NCI-H2081 treated with DMSO at 0.1 percent for 48 hours (cell line): ENCODE measurements at places on chromosomes 2 and 18.

DNA sequence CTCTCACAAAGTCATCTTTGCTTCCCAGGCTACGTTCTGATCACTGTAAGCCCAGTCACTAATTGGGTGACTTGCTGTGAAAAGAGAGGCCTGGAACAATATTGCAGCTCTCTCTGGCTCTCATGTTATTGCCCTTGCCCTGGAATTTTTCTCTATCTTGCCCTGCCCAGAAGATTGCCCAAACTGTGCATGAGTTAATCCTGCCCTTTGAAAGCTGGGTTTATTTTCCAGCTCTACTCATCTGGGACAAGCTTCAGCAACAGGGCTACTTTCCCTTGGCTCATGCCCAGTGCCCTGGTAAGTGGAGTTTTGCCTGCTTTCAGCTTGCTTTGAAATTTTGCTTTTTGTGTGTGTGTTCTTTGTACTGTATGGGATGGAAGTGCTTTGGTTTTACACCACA, 6.9 kb upstream of the EHBP1 start:
- DNase-seq = no peak

GRCh38 chr2:73984922-73985307, 205 bp downstream of the TET3 start:
- DNase-seq = no peak

- DNase-seq = no peak
These were observed 119.9 kb downstream of the OSR1 start for GRCh38 chr2:19238440-19239060.

GRCh38 chr2:201969938-201970785, 63.5 kb upstream of the FZD7 start:
- no peak for DNase-seq

DNA sequence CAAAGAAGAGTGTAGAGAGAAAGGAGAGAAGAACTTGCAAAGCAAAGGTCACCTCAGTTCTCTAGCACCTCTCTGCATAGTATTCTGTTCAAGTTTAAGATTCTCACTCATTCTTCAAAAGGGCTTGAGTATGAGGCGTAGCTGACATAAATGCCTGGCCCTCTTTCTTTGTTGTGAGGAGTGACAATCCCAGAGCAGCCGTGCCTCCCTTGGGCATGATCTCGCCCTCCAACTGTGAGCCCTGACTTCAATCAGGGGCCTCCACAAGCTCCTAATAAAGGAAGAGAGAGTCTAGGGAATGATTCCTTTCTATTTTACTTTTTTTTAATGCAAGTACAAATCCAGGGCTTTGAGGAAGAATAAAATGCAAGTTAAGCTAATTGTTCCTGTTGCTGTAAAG, 402.7 kb downstream of the LRP1B start:
- no peak for DNase-seq

- DNase-seq = no peak
These were observed 243.9 kb downstream of the PRKCE start for GRCh38 chr2:45895241-45895861.

GRCh38 chr2:79936715-79937114, 367.8 kb downstream of the LRRTM1 start:
- no peak for DNase-seq

DNA sequence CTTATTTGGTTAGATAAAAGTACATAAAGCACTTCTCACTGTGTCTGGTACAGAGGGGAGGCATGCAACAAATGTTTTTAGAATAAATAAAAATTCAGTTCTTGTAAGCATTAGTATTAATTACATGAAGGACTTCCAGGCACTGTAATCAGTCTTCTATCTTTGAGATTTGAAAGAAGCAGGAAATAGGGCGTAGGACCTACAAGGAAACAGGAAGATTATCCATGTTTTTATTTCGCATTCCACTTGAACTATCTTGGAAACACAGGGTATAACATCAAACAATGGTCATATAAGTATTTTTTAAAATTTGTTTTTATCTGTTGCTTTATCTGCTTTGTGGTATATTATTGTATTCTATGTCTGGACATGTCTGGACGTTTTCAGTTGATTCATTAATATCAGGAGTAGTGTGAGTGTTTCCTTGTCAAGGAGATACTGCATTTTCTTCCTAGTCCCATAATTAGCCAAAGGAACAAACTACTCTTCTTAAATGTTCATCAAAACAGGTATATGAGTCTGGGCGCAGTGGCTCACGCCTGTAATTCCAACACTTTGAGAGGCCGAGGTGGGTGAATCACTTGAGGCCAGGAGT, 32.5 kb downstream of the BMPR2 start:
- DNase-seq = no peak

DNA sequence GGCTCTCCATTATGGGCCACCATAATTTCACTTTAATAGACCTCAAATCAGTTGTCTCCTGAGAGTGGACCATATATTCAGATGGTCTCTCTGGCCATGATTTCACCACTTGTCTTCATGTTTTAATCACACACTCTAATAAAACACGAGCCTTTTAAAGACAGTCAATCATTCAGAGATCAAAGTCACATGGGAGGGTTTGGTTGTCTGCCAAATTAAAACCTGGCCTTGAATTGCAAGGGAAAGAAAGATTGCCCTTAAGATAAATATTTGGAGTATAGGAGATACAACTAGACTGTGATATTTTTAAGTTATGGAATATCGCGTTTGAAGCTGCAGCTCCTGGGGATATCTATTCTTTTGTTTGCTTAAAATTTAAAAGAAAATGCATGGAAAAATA, 377.8 kb upstream of the DDX18 start:
- no peak for DNase-seq

DNA sequence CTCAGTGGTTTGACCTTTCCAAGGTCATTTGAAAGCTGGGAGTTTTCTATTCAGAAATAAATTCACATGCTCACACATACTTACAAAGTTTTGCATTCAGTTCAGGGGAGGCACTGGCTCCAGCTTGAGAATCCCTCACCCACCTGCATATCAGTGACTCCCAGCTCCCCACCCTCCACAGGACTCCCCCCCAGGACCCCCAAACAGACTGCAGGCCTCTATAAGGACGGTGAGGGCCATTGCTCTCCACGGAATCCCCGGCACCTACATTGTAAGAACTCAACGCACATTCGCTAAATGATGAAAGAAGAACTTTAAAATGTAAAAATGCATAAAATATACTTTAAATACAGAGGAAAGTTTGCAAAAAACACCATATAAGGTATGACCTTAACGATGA, 97.2 kb upstream of the TEX51 start:
- DNase-seq = no peak

GRCh38 chr2:8529706-8530277, 152.1 kb upstream of the ID2 start:
- DNase-seq = no peak
